Left renal cortex interstitium (tissue), 4 donors: ENCODE measurements at places on chromosomes 4 and X. TPM values are rescaled to one million over a fixed set of nuclear protein-coding genes. Genes with fewer than 3 reads are reported as not detected.
A peak's percentile ranks its signal among the peaks of the same experiment; 100 is the strongest.

GRCh38 chrX:132114607-132115006 is 13.2 kb downstream of the FRMD7 start:
- DNase-seq: no peak

Gene BRS3
- 0.08 TPM for polyA plus RNA-seq

GRCh38 chrX:2829469-2830246 is 928 bp downstream of the GYG2 start:
- no peak for DNase-seq

DNA sequence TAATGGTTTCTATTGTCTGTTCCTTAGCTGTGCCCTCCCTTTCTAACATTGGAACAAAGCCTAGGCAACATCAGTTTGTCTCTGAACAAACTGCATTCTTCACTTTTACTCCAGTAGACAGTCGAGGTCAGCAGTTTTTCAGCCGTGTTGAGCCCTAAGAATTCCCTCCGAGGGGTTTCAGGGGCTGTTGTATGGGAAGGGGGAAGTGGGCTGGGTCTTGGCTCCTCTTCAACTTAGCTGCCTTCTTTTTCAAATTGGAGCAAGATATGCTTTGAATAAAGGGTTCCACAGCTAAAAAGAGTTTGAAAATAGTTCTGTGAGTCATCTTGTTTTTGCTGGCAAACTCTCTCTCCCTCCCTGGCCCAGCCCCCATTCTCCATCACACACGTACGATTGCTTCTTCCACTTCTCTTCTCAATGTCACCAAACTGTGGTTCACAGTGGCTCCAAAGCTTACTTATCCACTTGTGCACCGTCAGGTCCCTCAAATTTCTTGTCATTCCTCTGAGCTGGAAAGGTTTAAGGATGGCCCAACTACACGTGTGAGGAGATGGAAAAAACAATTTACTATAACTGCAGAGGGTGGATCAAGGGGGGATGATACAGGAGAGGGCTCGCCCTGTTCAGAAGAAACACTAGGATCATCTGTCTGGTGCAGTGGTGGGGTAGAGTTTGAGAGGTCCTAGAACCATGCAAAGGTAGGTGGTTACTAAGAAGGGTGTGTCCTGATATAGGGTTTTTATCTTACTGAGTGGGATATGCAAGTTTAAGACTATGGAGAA is 9.2 kb upstream of the MAML3 start:
- DNase-seq: no peak

- DNase-seq: no peak
Observed at GRCh38 chr4:340011-340410, 2.4 kb downstream of the ZNF141 start.

GRCh38 chrX:103918050-103918449 is 44.4 kb upstream of the TMSB15B start:
- peak; percentile 29 for DNase-seq

Gene GAGE12D
- not detected for polyA plus RNA-seq

GRCh38 chrX:9518051-9518450 is 53.2 kb downstream of the TBL1X start:
- DNase-seq: no peak

DNA sequence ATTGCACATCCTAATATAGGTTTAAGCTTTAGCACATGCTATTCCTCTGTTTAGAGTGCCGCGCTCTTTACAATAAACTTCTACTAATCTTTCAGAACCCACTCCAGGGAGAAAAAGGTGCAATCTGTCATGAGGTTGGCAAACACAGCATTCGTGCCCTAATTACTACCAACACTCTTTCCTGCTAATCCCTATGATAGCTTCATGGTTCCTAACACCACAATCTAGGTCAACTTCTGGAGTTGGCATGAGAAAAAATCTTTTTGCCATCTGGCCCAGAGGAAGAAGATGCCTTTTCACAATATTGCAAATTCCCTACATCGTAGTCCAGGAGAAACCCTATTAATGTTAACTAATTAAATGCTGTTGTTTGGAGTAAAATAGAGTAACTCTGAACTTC is 39.6 kb downstream of the TMA16 start:
- no peak for DNase-seq
